CD4-positive, alpha-beta T cell treated with Interleukin-4 for 4 hours (primary cell): ENCODE measurements at places on chromosomes 12 and 14.
A peak's percentile ranks its signal among the peaks of the same experiment; 100 is the strongest.

- peak; percentile 70 for DNase-seq
Measured at GRCh38 chr12:55932551-55932910, 1.6 kb downstream of the DGKA start.

DNA sequence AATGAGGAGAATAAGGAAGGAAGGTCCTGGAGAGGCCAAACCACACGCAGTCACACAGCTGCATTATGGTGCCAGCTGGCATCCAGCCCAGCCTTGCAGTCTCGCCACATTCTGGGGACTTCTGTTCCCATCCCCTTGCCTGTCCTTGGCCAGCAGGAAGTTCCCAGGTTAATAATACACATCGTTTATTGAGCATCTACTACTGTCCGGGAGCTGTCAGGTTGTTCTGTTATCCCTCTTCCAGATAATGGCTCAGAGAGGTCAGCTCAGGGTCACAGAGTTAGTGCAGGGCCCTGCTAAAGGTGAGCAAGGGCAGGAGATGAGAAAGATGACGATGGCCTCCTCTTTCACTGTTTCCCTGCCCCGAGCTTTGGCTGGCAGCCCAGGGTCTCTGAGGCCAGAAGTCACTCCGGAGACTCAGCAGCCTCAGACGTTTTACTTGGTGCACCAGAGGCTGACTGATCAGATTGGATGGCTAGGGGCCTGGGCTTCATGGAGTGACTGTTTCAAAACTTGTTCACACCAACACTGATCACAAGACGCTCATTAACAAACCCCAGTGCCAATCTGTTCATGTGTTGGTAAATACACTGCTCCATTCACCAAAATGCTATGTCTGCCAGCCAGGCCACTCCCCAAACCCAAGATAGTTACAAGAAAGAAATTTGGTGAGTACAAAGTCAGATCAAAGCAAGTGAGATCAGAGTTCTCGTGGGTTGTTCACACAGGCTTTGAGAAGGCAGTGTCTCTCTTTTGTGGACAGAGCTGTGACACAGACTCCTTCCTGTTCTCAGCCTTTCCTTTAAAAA lies 79.2 kb downstream of the B4GALNT3 start:
- DNase-seq, result peak; percentile 81

- no peak for DNase-seq
Measured at GRCh38 chr12:69007101-69007854, 74.3 kb upstream of the CPM start.

- no peak for DNase-seq
Measured at GRCh38 chr12:101042211-101042610, 167.8 kb downstream of the SLC5A8 start.

DNA sequence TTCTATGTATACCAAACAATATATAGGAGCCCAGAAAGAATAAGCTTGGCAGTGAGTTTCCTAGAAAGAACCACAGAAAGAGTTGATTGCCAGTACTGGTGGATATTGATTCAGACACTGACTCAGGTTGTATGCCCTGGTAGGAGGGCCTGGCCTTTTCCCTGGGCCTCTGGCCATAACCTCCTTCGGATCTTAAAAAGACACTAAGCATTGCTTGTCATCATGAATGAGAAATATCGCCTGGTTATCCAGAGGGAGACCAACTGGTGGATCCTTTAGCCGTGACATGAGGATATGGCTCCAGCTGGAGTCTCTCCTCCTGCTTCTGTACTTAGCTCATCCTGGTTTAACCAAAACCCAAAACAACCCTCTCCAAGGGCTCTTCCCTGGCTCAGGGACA lies 231.5 kb downstream of the MSRB3 start:
- DNase-seq, result no peak

DNA sequence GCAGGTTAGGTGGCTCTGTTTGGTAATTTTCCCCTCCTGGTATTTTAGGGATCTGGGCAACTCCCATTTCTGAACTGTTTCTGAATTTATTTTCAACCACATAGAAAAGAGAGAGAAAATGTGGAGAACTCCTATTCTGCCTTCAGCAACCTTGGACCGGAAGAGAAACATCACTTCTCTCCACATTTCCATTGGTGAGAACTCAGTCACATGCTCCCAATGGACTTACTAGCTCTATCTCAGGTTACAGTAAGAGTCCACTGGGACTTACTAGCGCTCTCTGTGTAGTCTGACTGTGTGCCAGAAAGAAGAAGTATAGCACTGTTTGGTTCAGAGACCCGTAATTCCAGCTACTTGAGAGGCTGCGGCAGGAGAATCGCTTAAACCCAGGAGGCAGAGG lies 383.2 kb downstream of the DUSP6 start:
- no peak for DNase-seq

DNA sequence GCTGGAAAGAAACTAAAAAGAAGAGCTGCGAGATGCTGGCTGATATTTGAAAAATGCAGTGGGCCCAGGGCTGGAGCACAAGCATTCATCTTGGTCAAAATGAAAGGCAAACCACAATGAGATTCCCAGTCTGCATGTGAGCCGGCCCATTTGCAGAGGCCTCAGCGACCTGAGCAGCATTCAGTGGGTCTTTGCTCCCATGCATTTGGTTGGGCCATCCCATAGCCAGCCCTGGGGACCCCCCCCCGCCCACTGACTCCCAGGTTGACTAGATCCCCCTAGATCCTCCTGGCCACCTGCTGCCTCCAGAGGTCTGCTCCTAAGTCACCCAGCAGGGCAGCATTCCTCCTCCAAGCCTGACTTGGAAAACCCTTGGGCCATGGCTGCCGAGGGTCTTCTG lies 59.8 kb downstream of the PRMT8 start:
- no peak for DNase-seq

GRCh38 chr12:94769047-94769420 lies 118.7 kb upstream of the TMCC3 start:
- DNase-seq, result no peak

DNA sequence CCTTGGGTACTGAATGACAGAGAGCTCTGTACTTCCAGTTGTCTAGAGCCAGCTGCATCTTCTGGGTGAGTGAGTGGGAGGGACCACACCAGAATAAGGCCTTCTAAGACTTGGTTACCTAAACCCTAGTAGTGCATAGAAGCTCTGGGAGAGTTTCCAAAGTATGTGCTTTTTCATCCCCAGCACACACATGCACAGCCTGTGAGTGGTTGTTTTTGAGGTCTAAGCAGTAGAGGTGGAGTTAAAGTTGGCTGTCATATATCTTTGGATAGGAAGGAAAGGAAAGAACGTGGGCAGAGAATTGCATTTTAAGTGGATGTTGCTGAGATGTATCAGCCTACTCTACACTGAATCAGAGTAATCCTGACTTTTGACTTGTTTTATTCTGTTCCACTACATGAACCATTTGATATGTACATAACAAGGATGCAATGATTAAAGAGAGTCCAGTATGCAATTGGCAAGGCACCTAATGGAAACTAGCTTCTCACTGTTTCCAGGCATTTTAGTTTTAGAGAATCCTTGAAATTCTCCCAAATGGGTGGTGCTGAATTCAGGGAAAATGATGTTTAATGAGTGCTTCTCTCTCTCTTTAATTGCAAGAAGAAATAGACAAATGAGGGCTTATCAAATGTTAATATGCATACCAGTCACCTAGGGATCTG lies 51.8 kb upstream of the PRICKLE1 start:
- DNase-seq, result no peak

DNA sequence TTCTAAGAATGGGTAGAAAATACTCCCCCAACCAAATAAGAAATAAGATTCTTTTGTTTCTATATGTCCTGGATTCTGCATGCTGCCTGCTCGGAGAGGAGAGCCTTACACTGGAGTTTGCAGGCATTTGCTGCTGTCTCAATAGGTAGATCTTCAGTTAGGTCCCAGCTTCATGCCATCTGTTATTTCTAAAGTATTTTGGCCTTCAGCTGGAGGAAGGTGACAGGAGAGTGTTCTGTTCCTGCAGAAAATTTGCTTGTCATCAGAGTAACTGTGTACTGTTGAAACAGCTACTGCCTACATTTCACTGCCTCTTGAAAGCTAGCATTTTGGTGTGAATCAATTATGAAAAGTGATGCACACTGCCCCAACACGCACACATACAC lies 966.9 kb downstream of the NRXN3 start:
- DNase-seq, result no peak

GRCh38 chr12:123238961-123239360 lies 5.7 kb downstream of the MTRFR start:
- no peak for DNase-seq

- DNase-seq, result no peak
Measured at GRCh38 chr12:48451372-48451771, 21.0 kb upstream of the ANP32D start.

GRCh38 chr14:50343434-50343833 lies 31.3 kb downstream of the DMAC2L start:
- no peak for DNase-seq

DNA sequence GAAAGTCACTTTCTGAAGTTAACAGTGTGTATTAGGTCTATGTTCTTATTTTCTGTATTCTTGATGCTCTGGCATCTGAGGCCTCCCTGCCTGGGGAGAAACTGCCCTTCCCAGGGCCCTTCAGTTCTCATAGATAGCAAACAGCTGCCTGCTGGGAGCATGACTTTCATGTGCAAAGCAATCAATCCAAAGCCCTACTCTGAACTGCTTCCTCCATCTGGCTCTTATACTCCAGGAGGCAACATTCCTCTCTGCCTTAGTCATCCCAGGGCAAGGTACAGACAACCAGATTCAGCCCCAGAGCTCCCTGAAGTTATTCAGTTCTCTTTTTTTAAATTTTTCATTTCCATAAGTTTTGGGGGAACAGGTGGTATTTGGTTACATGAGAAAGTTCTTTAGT lies 41.7 kb upstream of the RIN3 start:
- DNase-seq, result no peak

GRCh38 chr12:102542816-102543440 lies 62.6 kb upstream of the IGF1 start:
- no peak for DNase-seq

DNA sequence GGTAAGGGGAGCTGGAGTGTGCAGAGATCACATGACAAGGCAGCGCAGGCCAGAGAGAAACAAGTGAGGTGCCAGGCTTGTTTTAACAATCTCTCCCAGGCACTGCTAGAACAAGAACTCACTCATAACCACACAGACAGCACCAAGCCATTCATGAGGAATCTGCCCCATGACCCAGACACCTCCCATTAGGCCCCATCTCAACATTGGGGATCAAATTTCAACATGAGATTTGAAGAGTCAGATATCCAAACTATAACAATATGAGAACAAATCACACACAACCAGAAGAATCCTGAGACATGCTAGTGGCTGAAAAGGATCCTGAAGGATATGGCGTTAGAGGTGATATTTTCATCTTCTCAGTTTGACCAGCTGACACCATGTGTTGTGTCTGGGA lies 21.9 kb downstream of the OR6J1 start:
- DNase-seq, result no peak
